SIG-M5 (cell line): ENCODE measurements at places on chromosomes 4 and X.
A peak's percentile ranks its signal among the peaks of the same experiment; 100 is the strongest.

DNA sequence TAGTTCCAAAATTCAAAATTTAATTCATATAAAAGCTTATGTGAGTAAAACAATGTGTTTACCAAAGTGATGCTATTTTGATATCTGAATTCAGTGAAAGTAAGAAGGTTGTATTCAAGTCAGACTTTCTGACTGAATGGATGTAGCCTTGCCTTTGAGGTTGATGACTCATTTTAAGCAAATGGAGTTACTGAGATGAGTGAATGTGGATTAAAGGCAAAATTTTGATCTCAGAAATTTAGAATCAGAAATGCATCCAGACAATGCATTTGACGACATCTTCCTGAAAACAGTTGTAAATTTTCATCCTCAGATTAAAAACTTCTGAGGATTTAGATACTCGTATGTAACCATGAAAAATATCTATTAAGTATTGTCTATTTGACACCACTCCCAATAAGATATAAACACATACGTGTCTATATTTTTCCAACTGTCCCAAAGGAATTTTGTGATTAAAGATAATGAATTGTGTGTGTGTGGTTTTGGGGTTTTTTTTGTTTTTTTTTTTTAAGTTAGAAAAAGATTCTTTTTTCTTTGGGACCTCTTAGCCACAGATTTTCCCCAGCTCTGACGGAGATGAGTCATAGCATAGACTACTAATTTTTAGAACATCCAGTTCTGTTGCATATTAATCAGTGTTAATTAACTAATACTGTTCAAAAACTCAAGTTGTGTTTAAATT, 34.4 kb downstream of the NFKB1 start:
- no peak for DNase-seq

DNA sequence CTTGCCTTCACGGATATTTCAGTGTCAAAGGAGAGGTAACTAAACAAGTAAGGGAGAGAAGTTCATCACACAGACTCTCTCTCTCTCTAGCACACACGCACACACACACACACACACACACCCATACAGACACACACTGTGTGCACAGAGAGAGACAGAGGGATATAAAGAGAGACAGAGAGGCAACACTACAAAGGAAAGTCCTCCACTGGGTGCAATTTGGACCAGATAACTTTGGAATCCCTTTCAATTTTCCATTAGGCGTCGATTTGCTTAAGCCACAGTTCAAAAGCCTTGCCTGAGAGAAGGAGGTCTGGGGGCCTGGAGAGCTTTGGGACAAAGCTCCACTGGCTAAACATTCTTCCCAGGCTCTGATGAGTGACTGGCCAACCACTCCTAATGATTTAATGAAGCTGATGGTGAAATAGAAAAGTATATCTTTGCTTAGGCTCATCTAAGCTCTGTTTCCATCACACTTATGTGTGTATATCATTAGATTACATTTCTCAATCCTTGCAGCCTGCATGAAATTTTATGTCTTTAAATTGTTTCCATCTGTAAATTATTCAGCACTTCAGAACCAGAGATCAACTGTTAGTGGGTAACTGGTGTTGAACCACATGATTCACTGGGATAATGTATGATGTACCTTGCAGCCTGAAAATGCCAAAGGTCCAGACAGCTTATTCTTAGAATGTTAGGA, 180.8 kb downstream of the MAGEB17 start:
- DNase-seq = no peak

GRCh38 chrX:71632923-71633657, 14.8 kb upstream of the CXCR3 start:
- DNase-seq = no peak

GRCh38 chr4:3227878-3228675, 20.9 kb upstream of the MSANTD1 start:
- DNase-seq = no peak

DNA sequence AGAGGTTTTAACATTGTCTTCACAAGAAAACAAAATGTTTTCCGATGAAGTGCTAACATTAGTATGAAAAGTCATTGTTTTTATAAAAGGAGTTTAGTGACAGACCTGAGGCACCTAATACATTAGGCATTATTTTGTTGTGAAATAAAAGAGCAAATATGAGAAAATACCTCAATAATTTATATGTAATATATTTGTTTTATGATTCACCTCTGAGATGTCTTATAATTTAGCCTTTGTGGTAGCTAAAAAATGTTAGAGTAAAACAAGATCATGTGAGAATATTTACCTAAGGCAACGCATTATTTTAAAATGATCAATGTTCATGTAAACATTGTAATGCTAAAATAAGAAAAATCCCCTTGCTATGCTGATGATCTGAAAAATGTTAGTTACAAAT, 100.9 kb upstream of the WDFY3 start:
- DNase-seq = no peak

GRCh38 chr4:124157396-124158083, 555.0 kb downstream of the ANKRD50 start:
- no peak for DNase-seq

DNA sequence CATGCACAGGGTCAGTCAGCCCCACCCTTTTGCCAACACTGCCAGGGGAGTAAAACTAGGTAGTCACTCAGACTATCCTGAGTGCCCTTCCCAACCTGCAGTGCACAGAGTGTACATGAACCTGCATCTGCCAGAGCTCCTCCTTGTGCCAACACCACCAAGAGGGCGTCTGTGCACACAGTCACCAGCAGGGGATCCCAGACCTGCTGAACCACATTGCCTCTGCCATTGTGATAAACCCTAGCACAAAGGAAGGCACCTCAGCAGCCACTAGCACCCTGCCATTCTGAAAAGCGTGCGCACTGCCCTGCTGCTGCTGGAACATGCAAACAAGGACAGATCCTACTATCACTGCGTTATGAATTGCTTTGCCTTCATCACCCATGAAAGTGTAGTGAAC, 247.8 kb upstream of the POU3F4 start:
- no peak for DNase-seq

GRCh38 chr4:174592985-174593335, 70.7 kb upstream of the HPGD start:
- peak; percentile 0 for DNase-seq

DNA sequence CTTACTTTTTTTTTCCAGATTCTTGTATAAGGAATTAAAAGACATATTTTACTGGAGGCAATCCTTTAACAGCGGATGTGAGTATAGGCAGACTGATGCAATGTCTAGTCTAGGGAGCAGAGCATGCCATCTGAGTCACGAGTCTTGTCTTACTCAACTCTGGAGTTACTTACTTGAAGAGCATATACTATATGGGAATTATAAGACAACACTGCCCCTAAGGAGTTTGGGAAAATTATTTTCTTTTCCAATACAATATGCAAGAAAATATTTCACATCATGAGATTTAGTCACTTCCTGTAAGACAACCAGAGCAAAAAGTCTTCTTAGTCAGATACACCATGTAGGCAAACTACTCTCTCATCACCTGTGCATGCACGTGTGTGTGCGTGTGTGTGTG, 537.3 kb upstream of the FTHL17 start:
- DNase-seq = no peak

GRCh38 chr4:74114234-74114633, 15.2 kb upstream of the CXCL2 start:
- DNase-seq = no peak

- DNase-seq = no peak
Measured at GRCh38 chr4:147463065-147463464, 17.8 kb upstream of the EDNRA start.

DNA sequence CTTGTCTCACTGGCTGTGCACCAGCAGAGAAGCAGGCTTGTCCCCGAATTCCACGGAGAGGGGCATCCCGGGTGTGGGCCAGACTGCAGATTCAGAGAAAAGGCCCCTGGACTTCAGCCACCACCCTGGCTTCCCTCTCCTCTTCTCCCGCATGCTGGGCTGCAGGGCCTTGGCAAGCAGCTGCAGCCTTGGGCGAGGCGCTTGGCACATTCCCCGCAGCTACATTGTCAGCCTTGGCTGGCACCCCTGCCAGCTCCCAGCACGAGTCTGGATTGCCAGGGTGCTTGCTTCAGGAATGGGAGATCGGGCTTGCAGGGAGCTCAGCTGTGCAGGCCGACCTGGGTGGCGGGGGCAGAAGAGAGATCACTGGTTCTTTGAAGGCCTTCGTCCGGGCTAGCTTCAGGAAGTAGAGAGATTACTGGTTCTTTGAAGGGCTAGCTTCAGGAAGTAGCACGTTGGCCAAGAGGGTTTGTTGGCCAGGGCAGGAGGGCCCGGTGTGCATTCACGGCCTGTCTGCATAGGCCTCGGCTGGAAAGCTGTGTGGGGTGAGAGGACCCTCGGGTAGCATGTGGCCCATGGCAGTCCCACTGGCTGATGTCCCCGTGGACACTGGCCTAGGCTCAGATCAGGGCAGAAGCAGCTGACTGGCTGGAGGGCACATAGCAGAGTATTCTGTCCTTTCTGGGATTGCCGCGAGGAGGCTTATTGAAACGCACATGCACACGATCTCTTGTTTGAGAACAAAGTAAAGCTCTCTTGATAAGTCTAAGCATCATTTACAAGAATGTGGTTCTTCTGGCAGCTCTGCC, 2.7 kb downstream of the ABCD1 start:
- DNase-seq = no peak

DNA sequence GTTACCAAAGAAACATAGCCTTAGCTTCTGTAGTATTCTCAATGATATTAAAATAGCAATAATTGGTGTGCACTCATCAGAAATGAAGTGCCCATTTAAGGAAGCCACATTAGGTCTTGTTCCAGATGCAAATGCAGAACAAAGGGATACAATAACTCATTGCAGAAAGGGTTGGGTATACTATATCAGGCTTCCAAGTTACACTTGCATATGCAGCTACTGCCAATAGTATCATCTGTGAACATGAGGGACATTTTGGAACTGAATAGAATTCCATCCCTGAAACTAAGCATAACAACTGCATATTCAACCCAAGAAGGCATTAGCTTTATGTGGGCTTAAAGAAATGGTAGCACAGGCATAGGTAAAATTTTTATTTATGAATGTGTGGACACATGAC, 167.8 kb downstream of the ANTXR2 start:
- no peak for DNase-seq

DNA sequence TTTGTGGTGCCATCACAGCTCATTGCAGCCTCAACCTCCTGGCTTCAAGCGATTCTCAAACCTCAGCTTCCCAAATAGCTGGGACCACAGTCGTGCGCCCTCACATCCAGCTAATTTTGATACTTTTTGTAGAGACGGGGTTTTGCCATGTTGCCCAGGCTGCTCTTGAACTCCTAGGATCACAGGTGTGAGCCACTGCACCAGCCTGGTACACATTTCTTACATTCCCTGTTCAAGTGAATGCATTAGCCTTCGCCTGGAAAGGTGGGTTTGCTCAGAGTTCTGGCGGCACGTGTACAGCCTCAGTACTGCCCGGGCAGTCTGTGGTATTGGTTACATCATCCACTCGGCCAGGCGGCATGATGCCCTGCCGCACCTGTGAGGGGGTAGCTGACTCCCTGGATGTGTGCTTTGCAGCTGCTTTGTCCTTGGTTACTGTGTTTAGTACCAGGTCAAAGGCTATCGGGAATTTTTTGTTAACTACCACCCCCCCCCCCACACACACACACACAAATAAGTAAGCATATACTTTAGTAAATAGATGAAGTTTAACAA, 57.1 kb downstream of the TNIP2 start:
- DNase-seq = no peak

DNA sequence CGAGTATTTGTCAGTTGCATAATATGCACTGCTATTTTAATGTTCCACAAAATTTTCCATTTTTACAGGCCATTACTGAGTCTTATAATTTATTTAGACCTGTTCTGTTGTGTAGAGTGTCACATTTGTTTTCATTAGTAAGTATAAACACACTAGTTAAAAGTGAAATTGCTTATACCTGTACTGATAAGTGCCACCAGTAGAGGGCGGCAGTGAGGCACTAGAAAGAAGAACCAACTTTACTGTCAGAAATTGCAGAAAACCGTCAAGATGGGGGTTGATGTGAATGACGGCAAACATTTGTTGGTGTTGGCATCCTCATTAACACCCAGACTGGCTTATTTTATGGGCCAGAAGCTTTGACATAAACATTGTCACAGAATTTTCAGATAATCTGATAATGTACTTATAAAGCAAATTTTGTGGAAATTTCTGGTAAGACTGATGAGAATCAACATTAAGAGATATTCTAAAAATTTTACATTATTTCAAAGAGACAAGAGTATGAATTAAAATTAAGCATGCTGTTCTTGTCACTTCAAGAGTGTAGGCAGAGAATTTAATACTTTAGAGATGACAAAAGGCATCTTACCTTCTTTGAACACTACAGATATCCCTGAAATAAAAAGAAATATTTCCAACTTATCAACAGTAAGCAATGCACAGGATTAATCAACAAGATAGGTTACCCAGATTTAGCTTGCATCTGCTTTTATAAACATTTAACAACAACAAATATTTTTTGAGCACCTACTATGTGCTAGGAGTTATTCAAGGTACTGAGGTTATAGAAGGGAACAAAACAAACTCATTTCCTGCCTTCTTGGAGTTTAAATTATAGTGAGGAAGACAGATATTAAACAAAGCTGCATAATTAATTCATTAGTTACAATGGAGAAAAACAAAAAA, 24.9 kb downstream of the ALPK1 start:
- no peak for DNase-seq

DNA sequence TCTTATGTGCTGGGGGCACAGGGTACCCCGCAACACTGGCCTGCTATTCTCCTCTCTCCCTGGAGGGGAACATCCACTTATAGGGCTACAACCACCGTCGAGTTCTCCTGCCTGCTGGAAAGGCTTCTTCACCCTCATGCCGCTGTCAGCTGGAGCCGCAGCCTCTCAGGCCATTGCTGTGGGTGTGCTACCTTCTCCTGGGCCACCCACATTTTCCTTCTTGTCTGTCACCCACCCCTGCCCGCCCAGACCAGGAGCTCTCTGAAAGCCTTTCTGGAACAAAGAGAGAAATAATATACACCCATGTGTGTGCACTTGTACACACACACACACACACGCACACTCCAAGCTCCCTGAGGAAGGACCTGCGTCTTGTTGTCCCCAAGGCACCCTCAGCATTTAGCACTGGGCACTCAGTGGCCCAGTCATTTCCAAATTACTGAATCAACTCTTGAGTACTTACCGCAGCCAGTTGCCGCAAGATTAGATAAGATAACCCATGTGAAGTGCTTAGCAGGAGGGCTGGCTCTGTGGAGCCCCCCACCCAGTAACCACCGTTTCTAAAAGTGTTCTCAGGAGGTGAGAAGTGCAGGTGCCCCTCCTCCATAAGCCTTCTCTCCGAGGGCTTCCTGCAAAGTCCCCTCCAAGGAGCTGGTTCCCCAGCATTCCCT, 50.2 kb downstream of the CPZ start:
- DNase-seq = no peak

GRCh38 chr4:100816436-100817045, 298.7 kb upstream of the EMCN start:
- no peak for DNase-seq

GRCh38 chrX:48636776-48637175, 39.5 kb downstream of the WDR13 start:
- no peak for DNase-seq
